ENCODE measurements at places on chromosomes 6 and 20.

- DNase-seq = no peak
These were observed 242.8 kb downstream of the FARS2 start for GRCh38 chr6:5504078-5504477.

GRCh38 chr6:24827162-24827561 is 28.4 kb upstream of the ARMH2 start:
- DNase-seq = no peak

DNA sequence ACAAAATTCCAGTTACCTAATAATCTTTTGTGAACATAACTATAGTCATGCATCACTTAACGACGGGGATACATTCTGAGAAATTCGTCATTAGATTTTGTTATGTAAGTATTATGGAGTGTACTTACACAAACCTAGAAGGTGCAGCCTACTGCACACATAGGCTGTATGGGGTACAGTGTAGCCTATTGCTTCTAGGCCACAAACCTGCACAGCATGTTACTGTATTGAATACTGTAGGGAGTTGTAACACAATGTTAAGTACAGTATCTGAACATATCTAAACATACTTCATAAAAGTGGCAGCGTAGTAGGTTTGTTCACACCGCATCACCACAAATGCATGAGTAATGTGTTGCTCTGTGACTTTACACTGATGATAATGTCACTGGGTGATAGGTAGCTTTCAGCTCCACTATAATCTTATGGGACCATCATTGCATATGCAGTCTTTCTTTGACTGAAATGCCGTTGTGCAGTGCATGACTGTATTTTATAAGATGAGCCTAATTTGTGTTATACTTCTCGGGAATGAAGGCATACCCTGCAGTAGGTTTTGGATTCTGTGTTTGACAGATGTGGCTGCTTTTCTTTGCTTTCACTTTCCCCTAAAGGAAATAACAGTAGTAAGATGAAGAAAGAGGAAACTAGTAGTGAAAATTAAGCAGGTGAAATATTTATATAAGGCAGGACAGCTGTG is 365.6 kb downstream of the FARS2 start:
- peak; percentile 4 for DNase-seq

DNA sequence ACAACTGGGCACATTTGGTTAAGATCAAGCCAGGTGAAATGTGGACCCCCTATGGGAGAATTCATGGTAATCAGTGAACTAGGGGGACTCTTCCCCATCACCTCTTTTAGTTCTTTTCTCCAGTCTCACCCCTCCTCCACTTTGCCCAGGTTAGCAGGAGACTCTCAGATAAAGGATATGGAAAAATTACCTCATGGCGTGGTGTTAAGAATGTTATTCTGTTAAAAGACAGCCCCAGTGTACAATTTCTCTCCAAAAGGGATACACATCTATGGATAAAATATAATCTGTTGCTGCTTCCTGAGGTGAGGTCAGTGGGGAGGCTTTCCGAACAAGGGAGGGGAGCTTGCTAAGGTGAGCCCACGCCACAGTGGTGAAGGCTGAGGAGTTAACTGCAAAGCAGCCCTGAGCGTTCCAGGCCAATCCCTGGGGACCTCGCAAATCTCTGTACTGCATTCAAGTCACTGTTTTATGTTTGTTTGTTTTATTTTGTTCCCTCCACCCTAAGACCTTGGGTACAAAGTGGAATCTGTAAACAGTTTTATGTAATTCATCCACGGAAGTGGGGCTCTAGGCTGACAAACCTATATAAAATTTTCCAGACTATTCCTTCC is 52.0 kb downstream of the ADGRF1 start:
- DNase-seq = no peak

DNA sequence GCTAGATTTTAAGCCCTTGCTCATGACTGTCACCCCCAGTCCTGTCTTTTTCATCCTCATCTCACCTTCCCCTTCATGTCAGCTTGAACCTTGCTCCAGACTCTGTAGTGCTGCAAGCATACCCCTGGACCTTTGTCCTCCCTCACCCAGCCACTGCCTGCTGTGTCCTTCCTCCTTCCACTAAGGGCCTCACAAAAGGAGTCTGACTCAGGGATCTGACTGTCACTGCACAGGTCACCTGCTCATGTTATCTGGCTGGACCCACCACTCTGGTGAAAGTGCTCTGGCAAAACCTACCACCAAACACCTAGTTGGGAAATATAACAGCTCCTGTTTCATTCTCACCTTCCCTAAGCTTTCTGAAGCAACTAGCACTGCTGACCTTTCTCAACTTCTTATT is 151.4 kb downstream of the INSM1 start:
- no peak for DNase-seq

- peak; percentile 64 for DNase-seq
These were observed 8.8 kb upstream of the PERP start for GRCh38 chr6:138115877-138116660.

DNA sequence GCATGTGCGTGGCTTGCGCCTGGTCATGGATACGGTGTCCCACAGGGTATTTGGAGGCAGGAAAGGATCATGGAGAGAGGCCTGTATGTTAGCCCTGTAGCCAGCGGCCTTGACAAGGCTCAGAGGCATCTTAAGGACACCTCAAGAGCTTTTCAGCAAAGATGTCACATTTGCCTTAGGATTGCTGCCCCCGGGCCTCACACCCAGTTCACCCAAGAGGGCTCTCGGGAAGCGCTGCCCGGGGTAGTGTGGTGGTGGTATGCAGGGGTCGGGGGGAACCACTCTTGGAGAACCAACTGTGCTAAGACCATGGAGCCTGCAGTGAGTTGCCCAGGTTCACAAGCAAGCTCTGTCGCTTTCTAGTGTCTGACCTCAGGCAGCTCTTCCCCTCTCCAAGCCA is 36.9 kb upstream of the VSTM2L start:
- DNase-seq = no peak

DNA sequence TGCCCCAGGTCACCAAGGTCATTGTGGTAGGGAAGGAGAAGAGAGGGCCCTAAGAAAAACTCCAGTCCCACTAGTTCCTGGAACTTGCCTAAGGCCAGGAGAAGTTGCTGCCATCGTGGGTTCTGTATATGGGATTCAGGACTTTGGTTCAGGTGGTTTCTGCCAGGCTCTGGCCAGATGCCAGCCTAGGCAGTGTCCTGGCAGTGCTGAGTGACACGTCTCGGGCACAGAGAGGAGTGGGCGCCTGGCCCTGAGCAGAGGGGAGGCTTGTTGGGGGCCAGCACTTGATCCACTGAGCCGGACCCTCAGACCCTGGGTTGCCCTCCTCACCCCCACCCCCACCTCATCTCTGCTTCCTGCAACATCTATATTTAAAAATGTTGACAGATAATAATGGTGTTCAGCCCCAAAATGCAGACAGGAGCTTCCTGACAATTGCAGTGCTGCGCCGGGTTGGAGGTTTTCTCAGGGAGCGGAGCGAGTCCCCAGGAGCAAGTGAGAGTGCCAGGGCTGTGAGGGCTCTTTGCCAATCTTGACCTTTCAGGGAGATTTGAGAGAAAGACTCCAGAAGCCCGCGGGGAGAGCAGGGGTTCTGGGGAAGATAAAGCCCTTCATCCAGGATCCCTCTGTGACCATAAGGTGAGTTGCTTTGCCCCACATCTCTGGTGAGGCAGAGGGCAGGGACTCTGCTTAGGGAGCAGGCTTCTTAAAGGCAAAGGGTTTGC is 71.9 kb downstream of the PHACTR3 start:
- no peak for DNase-seq

- DNase-seq = no peak
These were observed 33.0 kb upstream of the PTCHD4 start for GRCh38 chr6:48144021-48144420.

DNA sequence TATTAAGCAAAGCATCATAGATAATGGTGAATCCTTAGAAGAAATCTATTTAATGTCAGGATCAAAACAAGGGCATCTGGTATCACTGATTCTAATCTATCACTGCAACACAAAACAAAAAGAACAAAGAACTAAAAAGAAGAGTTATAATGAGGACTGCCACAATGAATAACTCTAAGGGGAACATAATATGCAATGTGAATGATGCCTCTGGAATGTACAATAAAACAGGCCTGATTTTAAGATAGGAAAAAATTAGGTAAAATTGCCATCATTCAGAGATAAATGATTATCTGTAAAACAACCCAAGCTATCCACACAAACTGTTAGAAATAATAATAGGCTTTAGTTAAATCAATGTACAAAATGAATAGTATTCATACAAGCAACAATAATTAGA is 936.7 kb upstream of the CITED2 start:
- no peak for DNase-seq

DNA sequence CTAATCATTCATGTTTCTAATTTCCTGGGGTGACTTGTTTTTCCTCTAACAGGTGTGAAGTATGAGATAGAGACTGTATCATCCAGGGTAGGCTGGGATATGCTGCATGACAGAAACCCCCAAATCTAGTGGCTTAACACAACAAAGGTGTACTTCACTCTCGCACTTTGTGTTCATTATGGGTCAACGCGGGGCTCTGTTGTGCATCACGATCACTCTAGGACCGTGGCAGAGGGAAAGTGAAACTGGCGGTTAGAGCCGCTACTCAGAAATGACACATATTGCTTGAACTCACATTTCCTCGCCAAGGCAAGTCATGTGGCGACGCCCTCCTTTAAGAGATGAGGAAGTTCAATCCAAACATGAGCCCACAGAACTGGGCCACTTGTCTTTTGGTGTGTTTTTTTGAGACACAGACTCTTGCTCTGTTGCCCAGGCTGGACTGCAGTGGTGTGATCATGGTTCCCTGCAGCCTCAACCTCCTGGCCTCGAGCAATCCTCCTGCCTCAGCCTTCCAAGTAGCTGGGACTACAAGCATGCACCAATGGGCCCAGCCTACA is 41.3 kb downstream of the PCNA start:
- peak; percentile 98 for DNase-seq

- DNase-seq = no peak
These were observed 27.0 kb downstream of the MAP7 start for GRCh38 chr6:136523196-136523595.

- no peak for DNase-seq
These were observed 34.8 kb upstream of the MYB start for GRCh38 chr6:135146162-135146934.

DNA sequence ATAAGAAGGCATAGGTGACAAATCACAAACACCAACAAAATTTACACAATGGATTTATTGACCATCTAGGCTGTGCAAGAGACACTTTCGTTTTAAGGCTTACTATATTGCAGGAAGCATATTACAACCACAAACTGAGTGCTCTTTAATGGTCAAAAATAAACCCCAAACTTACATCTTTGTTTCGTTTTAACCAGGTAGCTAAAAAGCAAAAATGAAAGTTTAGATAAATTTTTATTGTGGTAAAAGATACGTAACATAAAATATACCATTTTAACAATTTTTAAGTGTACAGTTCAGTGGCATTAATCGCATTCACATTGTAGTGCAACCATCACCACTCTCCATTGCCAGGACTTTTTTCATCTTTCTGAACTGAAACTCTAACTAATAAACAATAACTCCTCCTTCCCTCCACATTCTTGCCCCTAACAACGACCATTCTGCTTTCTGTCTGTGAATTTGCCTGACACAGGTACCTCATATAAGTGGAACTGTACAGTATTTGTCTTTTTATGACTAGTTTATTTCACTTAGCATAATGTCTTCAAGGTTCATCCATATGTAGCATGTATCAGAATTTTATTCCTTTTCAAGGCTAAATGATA is 32.3 kb upstream of the DUSP22 start:
- no peak for DNase-seq

DNA sequence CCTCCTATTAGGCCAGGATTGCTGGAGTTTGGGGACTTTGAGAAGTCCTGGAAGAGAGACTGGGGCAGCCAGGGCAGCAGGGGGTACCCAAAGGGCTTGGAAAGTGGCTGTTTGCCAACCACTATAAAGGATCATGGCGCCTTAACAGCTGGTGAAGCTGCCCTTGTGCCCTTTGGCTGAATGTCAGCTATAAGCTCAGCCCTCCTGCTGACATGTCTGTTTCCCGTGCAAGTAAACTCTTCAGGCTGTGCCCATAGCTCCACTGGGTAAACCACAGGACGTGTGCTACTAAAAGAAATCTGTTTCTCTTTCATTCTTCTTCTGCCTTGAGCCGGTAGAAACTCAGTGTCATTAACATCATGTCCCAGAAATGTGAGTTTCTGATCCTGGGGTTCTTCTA is 97.3 kb downstream of the CAP2 start:
- no peak for DNase-seq

DNA sequence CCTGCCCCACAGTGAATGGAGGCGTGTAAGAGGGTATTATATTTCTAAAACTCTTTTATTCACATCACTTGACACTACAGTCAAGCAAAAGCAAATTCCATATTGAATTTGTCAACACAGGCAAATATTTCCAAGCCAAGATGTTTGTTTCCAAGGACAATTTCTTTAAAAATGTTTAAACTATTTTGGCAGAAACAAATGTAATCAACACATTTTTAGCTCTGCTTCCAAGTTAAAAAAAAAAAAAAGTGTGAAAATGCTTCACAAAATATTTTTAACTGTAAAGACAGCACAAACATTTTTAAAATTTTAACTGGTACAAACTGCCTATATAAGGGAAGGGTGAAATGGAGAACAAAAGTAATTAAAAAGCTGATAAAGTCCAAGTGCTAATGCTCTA is 44.9 kb upstream of the DST start:
- no peak for DNase-seq

- no peak for DNase-seq
These were observed 51.8 kb downstream of the GINS1 start for GRCh38 chr20:25459111-25459830.

DNA sequence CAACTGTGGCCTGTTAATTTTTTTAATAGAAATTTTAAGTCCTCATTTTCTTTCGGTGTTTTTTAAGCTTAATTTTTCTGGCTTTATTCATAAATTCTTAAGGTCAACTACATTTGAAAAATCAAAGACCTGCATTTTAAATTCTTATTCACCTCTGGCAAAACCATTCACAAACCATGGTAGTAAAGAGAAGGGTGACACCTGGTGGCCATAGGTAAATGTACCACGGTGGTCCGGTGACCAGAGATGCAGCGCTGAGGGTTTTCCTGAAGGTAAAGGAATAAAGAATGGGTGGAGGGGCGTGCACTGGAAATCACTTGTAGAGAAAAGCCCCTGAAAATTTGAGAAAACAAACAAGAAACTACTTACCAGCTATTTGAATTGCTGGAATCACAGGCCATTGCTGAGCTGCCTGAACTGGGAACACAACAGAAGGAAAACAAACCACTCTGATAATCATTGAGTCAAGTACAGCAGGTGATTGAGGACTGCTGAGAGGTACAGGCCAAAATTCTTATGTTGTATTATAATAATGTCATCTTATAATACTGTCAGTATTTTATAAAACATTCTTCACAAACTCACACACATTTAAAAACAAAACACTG is 10.1 kb downstream of the HFE start:
- peak; percentile 44 for DNase-seq

DNA sequence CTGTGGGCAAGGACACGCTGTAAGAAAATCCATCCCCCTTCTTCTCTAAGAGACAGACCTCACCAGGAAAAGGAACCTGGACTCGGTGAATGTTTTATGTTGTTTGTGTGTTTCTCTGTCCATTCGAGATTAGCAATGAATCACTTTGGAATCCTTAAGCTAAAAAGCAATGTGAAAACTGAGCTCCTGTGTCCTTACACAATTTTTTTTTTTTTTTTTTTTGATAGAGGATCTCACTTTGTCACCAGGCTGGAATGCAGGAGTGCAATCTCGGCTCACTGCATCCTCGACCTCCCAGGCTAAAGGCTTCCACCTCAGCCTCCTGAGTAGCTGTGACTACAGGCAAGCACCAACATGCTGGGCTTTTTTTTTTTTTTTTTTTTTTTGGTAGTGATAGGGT is 32.1 kb downstream of the BFSP1 start:
- DNase-seq = no peak

GRCh38 chr20:4183361-4183760 is 168.0 kb upstream of the RNF24 start:
- DNase-seq = no peak
